ENCODE measurements at places on chromosomes 13 and 19. TPM values are rescaled to one million over a fixed set of nuclear protein-coding genes. Genes with fewer than 3 reads are reported as not detected.

- DNase-seq = no peak
Measured at GRCh38 chr19:32070101-32070500, 275.3 kb upstream of the ZNF507 start.

DNA sequence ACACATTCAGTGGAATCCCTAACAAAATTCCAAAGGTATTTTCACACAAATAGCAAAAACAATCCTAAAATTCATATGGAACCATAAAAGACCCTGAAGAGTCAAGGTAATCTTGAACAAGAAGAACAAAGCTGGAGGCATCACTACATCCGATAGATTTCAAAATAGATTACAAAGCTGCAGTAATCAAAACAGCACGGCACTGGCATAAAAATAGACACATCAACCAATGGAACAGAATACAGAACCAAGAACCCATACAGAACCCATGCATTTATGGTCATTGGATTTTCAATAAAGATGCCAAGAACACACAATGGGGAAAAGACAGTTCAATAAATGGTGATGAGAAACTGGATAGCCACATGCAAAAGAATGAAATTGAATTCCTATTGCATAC is 32.5 kb downstream of the ZNF566 start:
- DNase-seq = no peak

GRCh38 chr13:46761866-46762265 is 35.1 kb downstream of the ESD start:
- no peak for DNase-seq

DNA sequence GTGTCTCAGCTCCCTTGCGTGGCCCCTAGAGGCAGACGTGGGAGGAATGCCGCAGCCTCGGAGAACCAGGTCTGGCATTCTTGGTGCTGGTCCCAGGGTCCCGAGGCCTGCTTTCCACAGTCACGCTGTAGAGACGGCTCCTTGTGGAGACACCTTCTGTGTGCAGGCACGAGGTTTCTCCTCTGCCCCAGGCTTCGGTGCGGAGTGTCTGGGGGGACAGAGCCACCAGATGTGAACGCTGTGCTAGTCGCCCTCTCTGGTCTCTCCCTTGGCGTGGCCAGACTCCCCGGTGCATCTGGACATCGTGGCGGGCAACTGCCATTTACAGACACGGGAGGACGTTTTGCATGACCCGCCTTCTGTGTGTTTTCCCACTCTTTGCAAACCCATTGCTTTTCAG is 7.5 kb upstream of the TMEM255B start:
- DNase-seq = no peak

DNA sequence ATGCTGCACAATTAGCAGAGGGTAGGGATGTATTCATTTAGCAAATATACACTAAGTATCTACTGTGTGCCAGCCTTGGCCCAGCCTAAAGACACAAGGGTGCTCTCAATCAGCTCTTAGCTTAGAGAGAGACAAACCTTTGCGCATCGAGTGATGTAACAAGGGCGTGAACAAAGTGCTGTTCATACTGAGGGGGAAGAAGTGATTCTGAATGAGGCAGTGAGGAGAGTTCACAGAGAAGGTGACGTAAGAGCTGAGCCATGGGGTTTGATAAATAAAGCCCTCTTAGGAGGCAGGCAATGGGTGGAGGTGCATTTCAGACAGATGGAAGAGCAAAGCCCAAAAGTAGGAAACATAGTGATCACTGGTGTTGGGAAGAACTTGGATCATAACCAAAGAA is 68.5 kb downstream of the FLT1 start:
- no peak for DNase-seq

MBD3L3 gene
- total RNA-seq = not detected

GRCh38 chr13:98458431-98458830 is 118.5 kb downstream of the STK24 start:
- DNase-seq = no peak

RAB3D gene
- 7.9 TPM for total RNA-seq

DNA sequence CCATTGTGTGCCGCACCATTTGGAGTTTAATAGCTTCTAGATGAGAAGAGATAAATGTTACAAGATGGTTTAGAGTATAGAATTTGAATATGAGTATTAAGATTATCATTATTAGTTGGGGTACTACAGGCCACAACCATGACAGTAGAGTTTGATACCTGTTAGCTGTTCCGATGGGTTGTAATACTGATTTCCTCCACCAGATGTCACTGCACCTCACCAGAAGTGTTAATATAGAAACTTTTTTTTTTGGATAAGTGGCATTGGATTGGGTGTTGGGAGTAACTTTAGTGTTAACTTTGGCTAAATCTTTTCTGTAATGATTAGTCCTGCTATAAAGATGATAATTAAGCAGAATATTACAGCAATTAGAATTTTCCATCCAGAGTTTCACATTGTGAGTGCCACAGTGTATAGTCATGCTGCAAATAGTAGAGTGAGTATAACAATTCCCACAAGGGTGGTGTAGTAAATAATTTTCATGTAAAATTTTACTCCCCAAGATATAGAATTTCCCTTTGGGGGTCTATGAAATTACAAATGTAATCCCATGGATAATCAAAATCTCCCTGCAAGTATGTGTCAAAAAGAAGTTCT is 56.3 kb downstream of the PSG3 start:
- no peak for DNase-seq

GRCh38 chr13:78197231-78197630 is 278.6 kb upstream of the EDNRB start:
- no peak for DNase-seq

DNA sequence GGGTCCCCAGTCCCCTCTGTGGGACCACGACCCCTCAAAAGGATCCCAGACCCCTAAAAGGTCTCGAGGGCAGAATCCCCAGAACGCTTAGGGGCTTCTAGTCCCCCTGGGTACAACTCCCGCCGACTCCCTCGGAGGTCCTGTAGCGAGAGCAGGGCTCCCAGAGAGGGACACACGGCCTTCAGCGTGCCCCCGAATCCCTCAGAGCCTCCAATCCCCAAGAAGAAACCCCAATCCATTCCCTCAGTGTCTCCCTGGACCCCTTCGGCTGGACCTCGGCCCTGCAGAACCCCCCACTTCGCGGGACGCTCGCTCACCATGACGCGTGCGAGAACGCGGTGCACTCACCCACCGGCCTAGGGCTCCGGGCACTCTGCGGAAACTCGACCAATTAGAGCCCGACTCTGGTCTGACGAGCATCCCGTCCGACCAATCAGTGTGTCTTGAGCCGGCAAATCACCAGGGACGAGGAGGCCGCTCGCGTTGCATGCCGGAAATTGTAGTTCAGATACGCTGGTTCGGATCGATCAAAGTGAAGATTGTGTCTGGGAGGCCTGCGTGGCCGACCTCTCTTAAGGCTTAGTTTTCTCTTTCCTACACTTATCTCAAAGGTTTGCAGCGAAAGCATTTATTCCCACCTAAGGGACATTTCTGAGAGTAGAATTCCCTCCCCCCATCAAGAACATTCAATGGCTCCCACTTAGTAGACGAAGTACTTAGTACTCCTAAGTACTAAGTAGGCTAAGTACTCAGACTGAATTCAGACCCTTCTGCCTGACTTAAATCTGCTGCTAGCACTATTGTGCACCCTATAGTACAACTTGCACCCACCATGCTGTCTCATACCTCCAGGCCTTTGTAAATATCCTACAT is at the start of gene TMEM161A:
TMEM161A (minus strand) TSS at position 370 of the 873 bp plus-strand sequence; CDS start at position 320, 50 bp downstream.
- peak; percentile 98 for DNase-seq

DNA sequence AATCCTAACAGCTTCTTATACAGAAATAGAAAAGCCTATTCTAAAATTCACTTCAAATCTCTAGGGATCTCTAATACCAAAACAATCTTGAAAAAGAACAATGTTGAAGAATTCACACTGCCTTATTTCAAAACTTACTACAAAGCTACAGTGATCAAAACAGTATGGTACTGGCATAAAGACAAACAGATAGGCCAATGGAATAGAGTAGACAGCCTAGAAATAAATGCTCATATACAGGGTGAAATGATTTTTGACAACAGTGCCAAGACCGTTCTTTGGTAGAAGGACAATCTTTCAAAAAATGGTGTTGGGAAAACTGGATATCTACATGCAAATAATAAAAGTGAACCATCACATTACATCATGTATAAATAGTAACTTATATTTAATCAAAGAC is 11.8 kb upstream of the ZNF563 start:
- no peak for DNase-seq

CPB2 gene
- total RNA-seq = not detected

SPACA4 gene
- not detected for total RNA-seq

DNA sequence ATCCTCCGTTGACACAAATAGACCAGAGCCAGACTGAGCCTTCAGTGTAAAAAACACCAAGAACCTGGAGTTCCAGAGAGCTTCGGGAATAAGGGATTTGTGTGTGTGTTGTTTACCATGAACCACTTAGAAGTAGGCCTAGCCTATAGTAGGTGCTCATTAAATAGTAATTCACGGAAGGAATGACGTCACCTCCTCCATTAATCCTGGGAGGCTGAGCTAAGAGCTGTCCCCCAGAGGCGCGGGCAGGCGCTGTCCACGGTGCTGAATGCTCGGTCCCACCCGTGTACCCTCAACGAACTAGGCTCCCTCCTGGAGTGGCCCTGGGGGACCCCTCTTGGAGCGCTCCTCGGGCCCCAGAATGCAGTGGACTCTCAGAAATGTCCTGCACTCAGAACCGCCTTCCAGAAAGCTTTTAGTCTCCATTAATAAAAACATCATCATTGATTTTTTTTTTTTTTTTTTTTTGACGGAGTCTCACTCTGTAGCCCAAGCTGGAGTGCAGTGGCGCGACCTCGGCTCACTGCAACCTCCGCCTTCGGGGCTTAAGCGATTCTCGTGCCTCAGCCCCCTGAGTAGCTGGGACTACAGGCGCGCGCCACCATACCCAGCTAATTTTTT is 6.5 kb downstream of the UNC13A start:
- DNase-seq = peak; percentile 55

METTL21C gene
- total RNA-seq = not detected

DNA sequence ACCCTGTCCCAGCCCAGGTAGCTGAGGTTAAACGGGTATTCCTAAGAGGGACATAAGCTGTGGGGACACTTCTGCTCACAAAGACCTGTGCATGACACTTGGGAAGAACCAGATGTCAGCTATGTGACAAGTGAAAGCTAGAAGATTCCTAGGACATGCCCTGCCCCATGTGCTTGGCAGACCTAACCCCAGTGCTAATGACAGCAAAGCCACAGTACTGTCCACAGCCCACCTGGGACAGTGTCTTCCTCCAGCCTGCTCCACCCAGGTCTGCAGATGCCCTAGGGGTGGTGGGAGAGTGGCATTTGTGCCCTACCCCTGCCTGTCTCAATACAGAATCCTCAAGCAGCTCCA is 18.4 kb upstream of the EPHX3 start:
- no peak for DNase-seq

DNA sequence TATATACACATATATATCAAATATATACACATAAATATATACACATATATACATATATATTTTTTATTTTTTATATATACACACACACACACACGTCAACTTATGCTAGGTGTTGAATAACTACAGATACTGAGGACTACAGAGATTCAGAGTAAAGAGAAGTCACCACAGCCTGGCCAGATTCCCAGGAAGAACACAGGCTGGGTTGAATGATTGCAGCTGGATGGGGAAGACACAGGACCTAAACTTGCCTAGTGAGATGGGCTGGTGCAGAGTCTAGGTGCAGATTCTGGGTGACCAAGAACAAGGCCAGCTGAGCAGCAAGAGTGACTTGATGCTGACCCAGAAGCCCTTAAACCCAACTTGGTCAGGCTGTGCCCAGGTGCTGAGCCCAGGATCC is 241.3 kb downstream of the KCTD12 start:
- DNase-seq = no peak

Measured in Right ventricle myocardium superior (tissue), 1 donor.